ENCODE measurements at places on chromosomes 12 and 14. TPM values are rescaled to one million over a fixed set of nuclear protein-coding genes. Genes with fewer than 3 reads are reported as not detected.

GRCh38 chr12:47218191-47218654, 138.5 kb upstream of the AMIGO2 start:
- DNase-seq: no peak

GRCh38 chr12:76863005-76863670, 15.7 kb downstream of the CSRP2 start:
- no peak for DNase-seq

DNA sequence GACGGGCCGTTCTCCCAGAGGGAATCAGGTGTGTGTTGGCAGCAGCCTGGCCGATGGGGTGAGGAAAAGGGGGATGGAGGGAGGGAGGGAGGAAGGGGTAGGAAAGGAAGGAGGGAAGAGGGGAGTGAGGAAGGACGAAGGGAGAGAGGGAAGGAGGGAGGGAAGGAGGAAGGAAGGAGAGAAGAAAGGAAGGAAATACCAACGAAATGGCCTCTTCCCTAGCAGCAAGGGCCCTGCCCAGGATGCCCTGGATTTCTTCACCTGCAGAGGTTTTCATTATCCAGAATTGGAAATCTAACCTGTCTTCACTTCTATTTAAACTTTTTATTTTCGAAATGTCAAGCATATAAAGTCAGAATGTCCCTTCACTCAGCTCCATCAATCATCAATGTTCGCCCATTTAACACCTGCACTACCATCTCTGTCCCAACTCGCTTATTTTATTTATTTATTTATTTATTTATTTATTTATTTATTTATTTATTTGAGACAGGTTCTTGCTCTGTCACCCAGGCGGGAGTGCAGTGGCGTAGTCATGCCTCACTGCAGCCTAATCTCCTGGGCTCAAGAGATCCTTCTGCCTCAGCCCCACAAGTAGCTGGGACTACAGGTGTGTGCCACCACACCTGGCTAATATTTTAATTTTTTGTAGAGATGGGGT, 70.7 kb downstream of the ACACB start:
- no peak for DNase-seq

DNA sequence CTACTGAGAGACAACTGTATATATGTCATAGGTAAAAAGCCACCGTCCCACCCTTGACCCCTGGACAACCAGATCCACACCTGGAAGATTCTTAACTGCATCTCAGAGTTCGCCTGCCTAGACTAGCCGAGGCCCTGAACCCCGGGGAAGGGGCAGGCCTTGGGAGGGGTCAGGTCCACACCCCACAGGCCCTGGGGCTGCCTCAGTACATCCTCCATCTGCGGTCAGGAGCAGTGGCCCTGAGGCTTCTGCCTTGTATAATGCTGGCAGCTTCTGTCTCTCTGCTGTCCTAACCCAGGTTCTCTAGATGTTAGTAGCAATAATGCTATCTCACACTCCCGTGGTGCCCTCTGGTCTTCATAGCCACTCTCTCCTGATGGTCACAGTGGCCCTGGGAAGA, 36.8 kb downstream of the JDP2 start:
- no peak for DNase-seq

CDKN1B gene
- 33.1 TPM for total RNA-seq

GRCh38 chr14:53113989-53114388, 39.1 kb downstream of the DDHD1 start:
- DNase-seq: no peak

DNA sequence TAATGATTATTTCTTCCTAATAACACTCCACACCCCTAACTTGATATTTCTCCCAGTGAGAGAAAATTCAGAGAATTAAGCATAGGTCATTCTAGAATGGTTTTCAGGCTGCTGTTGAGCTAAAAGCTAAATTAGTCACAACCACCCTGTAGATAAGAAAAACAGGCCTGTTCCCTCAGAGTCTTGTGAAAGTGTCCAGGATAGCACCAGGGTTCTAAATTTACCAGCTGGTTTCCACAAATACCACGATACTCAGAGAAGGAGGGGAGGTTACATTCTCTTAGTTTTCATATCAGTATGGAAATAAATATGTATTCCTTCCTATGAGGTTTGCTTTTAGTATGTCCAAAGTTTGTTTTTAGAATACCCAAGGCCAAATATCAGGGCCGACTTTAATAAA, 66.0 kb upstream of the YARS2 start:
- DNase-seq: no peak

GRCh38 chr14:69059658-69060623, 80.8 kb upstream of the ACTN1 start:
- DNase-seq: no peak

- DNase-seq: no peak
Measured at GRCh38 chr12:97503073-97503855, 40.7 kb downstream of the RMST start.

GRCh38 chr12:132602572-132603239, 7.7 kb downstream of the LRCOL1 start:
- DNase-seq: no peak

SINHCAF gene
- 179 TPM for total RNA-seq

All from HCT116 (cell line).